ENCODE measurements at places on chromosomes 7 and 10.
A peak's percentile ranks its signal among the peaks of the same experiment; 100 is the strongest.

DNA sequence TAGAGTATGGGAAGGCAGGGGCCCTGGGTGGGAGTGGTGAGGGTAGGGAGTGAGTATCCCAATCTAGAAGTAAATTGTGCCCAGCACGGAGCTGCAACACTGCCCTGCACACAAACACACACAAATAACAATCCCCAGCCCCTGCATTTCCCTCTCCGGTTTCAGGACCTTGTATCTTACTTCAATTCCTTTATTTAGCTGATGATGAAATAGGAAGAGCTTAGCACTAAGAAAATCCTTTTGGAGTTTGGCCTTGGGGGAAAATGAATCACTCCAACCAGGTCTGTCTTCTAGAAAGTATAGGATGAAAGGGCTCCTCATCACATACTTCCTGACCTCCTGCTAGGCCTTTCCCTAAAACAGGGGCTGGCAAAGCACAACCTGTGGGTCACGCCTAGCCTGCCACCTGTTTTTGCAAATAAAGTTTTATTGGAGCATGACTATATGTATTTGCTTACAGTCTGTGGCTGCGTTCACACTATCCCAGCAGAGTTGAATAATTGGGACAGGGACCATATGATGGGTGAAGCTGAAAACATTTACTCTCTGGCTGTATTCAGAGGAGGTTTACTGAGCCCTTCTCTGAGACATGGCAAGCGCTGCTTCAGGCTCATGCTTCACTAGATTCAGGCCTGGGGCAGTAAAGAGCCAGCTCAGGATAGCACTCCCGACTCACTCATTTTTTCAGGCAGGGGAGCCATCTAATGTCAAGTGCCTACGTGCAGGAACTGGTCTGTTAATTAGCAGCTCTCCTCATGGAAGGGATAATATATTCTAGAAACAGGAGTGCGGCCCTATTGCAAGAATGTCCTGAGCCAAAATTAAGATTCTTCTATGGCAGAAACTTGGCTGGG lies 111.0 kb downstream of the EGFR start:
- no peak for DNase-seq

DNA sequence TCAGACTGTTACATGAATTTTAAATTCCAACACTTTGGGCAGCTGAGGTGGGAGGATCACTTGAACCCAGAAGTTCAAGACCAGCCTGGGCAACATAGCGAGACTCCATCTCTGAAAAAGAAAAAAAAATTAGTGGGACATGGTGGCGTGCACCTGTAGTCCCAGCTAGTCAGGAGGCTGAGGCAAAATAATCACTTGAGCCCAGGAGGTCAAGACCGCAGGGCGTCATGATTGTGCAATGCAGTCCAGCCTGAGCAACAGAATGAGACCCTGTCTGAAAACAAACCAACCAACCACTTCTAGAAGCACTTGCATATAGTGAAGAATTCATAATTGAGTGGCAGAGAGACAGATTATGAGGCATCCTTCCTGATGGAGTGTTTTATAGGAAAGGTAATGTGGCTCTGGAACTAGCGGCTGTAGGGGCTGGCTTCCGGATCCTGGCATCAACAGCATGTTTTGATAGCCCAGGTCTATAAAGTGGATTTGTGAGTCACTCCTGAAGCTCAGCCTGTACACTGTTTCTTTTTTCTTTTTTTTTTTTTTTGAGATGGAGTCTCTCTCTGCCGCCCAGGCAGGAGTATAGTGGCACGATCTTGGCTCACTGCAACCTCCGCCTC lies 40.3 kb upstream of the RSBN1L start:
- DNase-seq, result no peak

DNA sequence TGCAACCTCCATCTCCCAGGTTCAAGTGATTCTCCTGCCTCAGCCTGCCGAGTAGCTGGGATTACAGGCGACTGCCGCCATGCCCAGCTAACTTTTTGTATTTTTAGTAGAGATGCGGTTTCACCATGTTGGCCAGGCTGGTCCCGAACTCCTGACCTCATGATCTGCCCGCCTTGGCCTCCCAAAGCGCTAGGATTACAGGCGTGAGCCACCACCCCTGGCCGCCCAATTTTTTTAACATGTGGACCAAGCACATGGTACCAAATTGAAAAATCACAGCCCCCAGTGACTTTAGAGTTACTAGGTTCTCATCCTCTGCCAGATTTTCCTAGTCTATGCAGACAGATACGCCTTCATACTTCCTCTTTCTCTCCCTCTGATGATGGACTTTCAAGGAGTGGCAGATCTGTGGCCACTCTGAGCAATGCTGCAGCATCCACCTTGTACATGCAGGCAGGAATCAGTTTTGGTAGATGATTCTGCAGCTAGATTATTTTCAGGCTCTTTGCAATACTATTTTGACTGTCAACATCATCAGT lies 34.0 kb upstream of the EZH2 start:
- no peak for DNase-seq

DNA sequence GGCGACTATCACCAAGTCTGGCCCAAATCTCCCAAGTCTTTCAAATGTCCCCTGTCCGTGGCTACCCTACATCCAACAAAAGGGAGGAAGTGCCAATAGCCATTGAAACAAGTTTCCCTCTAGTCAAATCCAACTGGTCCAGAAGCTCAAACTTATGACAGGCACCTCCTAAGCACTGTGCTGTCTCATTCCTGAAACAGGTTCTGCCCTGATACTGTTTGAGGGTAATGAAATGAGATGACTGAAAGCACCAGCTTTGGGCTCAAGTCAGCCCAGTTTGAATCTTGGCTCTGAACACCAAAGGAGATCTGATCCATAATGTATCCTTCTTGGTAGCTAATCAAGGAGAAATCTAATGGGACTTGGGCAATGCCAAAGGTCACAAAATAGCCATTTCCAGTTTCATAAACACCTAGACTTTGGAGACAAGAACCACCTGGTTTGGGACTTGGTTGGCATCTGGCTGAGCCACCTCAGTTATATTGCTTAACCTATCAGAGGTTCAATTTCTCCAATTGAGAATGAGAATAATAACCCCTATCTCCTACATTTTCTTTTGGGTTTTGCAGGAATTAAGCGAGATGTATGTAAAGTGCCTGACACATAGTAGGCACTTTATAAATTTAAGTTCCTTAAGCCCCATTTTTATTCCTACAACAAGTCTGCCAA lies 34.7 kb upstream of the ARID5B start:
- no peak for DNase-seq

- DNase-seq, result no peak
Observed at GRCh38 chr7:45430397-45430796, 143.8 kb upstream of the ADCY1 start.

GRCh38 chr10:97335188-97335619 lies 675 bp upstream of the FRAT2 start:
- no peak for DNase-seq

DNA sequence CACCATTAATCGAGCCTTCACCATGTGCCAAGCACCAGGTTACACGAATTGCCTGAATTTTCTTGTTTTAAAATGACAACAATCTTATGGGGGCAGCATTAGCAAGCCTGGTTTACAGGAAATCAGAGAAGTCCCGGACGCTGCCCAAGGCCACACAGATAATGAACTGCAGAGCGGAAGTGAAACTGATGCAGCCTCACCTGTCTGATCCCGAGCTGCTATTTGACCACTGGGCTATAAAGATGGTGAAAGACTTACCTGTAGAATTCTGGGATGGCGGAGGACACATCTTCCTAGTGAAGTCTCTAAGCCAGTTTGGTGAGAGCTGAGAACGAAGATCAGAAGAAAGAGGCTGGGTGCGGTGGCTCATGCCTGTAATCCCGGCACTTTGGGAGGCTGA lies 21.7 kb upstream of the GALNTL5 start:
- no peak for DNase-seq

DNA sequence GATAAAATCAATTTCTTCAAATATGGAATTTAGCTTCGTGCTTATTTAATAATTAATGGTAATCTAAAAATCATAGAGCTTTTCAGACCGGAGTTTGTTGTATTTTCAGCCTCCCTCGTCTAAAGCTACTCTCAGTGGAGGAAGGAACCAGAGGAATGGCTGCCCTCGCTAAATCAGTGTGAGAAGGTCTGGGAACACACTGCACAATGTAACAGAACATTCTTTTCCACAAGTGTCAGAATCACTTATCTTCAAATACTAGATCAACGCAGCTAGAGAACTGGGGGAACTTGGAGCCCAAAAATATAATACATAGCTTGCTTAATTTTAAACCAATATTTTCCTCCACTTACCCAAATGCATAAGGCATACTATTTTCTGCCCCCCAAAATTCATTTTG lies 148.5 kb downstream of the MTERF1 start:
- no peak for DNase-seq

DNA sequence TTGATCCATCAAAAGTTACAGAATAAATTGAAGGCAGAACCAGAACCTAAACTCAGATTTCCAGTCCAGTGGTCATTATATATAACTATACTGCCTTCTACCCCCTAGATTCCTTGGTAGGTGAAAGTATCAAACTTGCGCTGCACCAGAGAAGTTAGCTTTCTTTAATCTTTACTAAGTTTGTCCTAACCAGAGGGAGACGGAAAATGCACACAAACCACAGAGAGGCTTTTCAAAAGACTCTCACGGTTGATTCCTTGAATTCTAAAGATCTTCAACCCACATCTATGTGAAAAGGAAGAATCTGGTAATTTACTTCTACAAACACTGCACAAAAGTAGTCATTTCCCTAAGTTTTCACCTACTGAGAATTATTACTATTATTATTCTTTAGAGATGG lies 18.2 kb upstream of the KIAA1549 start:
- no peak for DNase-seq

- no peak for DNase-seq
Observed at GRCh38 chr7:128759242-128759641, 16.4 kb downstream of the OPN1SW start.

- peak; percentile 72 for DNase-seq
Observed at GRCh38 chr10:100373298-100374199, 26.5 kb downstream of the SCD start.

DNA sequence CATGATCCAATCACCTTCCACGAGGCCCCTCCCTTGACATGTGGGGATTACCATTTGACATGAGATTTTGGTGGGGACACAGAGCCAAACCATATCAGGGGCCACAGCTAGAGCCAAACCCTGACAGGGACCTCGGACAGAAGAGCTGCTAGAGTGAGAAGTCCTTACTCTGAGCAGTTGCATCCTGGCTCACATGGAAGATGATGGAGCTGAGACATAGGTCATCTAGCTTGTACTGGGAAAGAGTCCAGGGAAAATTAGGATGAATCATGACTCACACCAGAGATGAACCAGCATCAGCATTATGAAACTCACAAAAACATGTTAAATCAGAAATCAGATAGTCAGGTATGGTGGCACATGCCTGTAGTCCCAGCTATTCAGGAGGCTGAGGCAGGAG lies 12.8 kb upstream of the FMC1 start:
- DNase-seq, result no peak

DNA sequence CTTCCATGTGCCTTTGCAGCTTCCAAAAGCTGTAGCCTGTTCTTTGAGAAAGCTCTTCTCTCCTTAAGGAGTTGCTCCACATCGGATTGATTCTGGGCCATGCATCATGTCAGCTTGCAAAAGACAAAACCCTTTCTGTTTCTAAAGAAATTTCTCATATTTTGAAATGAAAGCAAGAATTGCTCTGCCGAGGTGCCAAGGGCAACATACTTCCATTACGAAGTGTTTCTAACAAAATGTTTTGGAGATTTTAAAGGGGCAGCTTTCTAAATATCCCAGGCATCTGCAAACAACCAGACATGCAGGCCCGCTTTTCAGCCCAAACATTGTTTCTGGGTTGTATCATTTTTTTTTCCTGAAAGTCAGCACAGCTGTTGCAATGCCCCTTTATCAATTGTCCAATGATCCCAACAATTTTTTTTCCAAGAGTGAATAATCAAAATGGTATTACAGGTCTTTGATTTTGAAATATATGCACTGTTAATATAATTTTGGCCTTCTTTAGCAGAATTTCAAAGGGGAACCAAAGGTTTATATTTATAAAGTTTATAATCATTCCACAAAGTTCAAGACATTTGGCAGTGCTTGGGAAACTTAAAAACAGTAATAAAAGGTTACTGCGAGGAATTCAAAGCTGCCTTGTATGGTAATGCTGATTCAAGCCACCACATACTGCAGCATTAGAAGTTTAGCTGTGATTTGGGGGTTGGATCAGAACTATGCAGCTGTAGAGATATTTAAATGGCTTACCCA lies 61.0 kb downstream of the TES start:
- DNase-seq, result no peak

DNA sequence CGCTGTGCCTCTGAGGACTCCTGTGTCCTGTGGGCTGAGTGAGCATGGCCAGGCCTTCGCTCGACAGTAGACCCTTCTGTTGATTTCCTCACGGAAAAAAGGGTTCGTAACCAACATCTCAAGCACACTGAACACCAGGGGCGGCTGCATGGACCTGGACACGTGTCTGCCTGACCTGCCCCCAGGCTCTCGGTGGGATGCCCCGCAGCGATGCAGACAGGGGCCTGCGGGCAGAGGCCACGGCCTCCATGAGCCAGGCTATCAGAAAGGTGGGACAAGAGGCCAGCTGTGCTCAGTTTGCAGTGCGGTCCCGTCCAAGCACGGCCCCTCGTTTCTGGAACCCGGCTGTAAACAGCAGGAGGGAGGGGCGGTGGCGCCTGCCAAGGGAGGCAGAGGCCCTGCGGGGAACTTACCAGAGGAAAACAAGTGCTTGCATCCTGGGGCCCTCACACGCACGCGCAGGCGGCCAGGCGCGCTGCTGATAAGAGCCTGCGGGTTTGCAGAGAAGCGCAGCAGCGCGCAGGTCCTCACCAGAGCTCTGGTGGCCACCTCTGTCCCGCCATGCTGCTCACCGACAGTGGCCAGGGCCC lies 10.6 kb downstream of the GPR146 start:
- no peak for DNase-seq

Measured in activated CD8-positive, alpha-beta memory T cell treated with anti-CD3 and anti-CD28 coated beads for 4 hours (primary cell).